COLO829 (cell line): ENCODE measurements at places on chromosomes 5 and 9.

GRCh38 chr5:52738095-52738506 lies 49.6 kb upstream of the ITGA1 start:
- no peak for DNase-seq

DNA sequence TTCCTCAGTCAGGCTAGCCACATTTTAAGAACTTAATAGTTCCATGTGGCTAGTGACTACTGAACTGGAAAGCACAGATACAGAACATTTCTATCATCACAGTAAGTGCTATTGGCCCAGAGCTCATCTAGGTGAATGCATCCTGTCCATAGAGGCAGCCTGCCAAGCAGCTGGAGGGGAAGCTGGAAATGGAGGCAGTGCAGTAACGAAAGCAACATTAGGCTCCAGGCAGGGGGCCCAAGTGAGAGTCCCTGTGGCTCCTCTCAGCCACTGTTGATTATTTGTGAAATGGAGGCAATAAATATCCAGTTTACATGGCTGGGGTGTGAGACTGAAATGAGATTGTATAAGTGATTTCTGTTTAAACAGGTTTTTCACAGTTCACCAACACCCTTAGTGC lies 227.2 kb upstream of the KLF9 start:
- DNase-seq, result no peak

GRCh38 chr5:55338810-55339243 lies 31.0 kb downstream of the MTREX start:
- DNase-seq, result no peak

DNA sequence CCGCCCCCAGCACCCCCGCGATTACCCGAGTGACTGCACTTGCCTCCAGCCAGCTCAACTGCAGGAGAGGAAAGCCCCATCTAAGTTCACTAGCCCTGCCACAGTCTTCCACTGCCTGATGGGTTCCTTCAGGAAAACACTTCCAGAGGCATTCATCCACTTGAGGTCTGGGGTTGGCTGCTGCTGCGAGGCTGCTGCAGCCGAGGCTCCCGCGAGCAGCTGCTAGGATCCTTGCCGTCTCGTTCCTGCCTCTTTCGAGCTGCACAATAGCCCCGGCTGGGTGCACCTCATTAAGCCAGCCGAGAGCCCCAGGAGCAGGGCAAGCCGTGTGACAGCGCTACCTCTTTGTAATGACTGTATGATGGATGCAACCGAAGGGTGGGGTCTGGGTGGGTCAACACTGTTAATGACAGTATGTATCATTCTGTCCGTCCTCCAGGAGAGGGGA lies 24.2 kb upstream of the ELAVL2 start:
- DNase-seq, result no peak

DNA sequence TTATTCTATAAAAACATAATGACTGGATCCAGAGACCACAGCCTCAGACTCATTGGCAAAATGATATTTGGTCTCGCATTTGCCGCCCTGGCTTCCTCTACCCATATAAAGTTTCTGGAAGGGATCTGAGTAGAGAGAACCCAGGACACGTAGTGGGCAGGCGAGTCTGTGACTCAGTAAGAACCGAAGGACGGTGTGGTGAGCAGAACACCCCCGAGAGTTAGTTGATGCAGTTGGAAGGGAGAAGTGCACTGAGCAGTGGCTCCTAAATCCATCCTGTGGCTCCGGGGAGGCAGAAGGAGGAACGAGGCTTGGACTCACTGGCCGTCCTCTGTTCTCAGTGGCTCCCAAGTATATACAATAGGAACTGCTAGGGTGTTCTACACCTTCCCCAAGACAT lies 11.5 kb downstream of the SPRY4 start:
- no peak for DNase-seq

GRCh38 chr9:76323490-76323889 lies 70.7 kb downstream of the RFK start:
- DNase-seq, result no peak

GRCh38 chr5:80125022-80125961 lies 90.1 kb downstream of the THBS4 start:
- peak; percentile 9 for DNase-seq

GRCh38 chr9:129863059-129863690 lies 27.9 kb downstream of the USP20 start:
- DNase-seq, result peak; percentile 55

DNA sequence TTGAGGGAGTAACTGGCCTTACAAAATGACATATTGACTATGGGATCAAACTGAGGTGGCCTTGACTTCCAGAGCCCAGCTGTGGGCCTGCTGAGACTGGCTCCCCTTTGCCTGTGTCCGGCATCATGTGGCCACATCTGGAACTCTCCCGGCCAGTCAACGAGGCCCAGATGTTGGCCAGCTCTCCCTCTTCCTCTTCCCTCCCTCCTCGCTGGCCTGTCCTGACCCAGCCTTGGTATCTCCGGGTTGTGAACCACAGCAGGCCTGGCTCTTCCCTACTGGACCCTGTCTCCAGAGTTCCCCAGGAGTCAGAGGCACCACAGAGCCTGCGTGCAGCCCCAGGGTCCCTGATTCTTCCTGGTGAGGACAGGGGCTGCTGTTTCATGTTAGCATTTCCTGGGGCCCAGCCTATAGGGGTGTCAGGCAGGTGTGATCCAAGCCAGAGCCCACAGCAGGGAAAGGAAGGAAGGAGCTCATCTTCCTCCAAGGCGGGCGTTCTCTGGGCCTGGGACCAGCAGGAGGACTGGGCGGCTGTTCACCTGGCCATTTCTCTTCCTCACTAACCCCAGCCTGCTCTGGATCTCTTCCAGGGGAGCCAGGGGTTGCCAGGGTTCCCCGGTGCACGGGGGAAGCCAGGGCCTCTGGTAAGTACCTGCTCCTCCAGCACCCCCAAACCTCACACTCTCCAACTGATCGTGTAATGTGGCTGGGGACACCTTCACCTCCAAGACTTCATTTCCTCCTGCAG lies 81.2 kb downstream of the COL27A1 start:
- DNase-seq, result no peak

GRCh38 chr5:18455521-18455920 lies 821.3 kb downstream of the TAF11L14 start:
- no peak for DNase-seq

DNA sequence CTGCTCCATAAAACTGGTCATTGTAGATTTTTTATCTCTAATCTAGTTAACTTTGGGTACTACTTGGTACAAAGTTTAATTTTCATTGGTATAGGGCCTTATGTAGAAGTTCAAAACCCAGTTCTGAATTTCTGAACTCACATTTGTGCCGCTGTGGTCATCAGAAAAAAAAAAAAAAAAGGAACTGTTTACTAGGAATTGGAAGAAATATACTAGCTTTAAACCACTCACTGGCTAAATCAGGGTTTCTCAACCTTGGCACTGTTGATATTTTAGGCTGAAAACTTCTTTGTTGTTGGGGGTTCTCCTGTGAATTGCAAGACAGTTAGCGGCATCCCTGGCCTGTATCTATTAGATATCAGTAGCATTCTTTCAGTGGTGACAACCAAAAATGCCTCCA lies 4.1 kb upstream of the ZFYVE16 start:
- DNase-seq, result no peak

GRCh38 chr9:36218411-36218901 lies 27.7 kb downstream of the CLTA start:
- no peak for DNase-seq

DNA sequence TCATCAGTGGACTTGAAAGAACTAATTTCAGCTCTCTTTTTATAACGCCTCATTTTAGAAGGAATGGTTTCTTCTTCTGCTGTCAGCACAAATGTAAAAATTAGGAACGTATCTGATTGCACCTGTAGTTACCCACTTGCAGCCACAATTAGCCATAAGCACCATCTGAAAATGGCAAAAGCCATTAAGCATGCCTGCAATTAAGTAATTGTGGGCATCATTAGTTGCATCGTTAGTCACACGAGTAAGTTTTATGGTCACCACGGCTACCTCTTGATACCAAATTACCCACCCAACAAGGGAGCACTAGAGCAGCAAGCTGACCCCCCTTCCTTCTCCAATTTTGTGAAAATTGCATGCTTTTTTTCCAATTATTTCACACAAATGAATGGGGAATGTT lies 25.8 kb upstream of the SLC44A1 start:
- no peak for DNase-seq

- no peak for DNase-seq
These were observed 308.6 kb upstream of the RGMB start for GRCh38 chr5:98464737-98465330.

DNA sequence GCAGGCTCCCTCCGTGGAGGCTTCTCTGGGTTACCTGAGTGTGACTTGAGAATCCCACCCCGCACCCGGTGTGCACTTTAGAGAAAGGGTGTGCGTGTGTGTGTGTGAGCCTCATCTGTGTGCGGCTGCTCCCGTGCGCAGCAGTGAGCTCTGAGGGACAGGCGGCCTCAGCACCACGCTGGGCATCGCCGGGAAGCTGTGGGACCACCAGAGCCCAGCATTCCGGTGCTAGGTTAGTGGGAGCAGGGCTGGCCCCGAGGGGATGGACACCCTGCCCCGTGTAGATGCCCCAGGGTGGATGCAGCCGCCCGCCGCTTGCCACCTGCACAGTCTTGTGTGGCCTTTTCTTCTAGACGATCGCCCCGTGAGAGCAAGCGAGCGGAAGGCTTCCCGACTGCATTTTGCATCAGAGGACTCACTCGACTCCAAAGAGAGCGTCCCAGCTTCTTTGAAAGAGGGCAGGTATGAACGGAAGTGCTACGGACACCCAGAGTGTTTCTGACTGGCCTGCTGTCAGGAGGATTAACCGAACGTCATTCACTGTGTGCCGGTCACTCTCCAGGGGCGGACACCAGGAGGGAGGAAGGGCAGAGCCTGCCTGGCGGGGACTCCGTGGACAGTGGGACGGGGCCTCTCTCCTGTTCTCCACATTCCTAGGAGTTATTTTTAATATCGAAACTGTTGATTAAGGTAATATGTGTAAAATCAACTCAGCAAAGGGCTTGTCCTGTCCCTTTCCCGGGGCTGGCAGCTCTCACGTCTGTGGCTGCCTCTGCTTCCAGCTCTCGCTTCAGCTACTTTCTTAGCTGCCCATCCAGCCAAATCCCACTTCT lies 12.2 kb downstream of the CEP72 start:
- DNase-seq, result no peak

GRCh38 chr5:73654171-73654811 lies 28.3 kb downstream of the ARHGEF28 start:
- DNase-seq, result no peak

GRCh38 chr5:31924005-31924404 lies 250.1 kb downstream of the GOLPH3 start:
- no peak for DNase-seq

GRCh38 chr5:139178589-139178917 lies 19.6 kb downstream of the SIL1 start:
- DNase-seq, result no peak

DNA sequence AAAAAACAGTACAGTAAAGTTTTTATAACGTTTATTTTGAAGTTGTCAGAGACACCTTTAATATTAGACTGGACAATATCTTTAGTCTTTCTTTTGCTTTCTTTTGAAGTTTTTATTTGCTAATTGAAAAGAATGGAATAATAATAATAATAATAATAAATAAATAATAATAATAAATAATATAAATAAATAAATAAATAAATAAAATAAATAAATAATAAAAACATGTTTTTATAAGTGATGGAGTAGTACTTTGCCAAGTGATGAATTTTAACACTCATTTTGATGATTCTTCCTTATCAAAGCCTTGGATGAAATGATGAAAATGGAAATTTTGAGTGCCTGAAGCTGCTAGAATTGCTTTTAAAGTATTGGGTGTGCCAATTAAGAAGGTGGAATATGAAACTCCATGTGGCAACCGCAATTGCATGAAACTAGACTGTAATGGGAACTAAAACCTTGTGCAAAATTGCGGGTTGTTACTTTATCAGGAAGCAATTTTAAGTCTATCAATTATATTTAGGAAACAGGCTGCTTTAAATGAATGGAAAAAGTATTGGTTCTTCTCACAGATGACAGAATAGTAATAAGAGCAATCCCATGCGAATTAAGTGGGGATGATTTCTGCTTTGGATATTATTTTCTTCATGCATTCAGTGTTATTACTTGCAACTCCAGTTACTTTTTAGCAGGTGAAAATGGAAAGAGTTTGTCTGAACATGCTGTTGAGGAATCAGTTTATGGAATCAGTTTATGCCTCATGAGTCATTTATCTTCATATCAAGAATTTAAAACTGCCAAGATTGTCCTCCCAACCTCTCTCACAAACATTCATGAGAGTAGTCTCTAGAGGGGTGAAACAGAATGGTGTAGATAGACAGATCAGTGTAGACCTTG lies 4.6 kb downstream of the ANXA1 start:
- no peak for DNase-seq

GRCh38 chr9:89606049-89606623 lies 1.3 kb downstream of the GADD45G start:
- DNase-seq, result peak; percentile 48

DNA sequence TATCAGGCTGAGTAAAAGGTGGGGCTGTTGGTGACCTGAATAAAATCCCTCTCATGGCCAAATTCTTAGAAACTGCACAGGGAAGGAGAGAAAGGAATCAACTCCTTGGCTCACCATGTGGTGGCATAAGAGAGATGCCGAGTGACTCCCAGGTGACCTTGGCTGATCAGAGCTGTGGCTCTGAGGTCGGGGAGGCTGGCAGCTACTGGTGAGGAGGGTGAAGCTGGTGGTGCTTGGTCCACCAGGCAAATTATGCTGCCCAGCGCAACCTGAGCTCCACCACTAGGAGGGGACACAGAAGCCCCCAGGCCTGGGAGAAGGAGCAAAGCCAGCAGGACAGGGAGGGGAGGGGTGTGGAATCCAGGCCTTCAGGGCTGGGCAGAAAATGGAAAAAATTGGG lies 111.2 kb upstream of the IL12B start:
- peak; percentile 16 for DNase-seq

DNA sequence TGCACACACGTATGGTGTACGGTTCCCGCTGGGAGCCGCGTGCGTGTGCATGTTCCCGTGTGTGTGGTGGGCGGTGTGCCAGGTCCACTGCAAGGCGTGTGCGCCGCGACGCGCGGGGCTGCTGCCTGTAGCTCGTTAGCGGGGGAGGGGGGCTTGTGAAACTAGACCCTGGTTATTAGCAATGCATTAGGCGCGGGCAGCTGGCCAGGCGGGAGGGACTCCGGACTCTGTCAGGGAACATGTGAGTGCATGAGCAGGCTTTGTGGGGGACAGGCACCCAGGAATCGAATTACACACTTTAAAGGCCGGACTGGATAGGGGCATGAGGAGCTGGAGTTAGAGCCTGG lies 32.2 kb upstream of the ENHO start:
- no peak for DNase-seq

GRCh38 chr5:175254155-175254554 lies 189.8 kb downstream of the DRD1 start:
- DNase-seq, result no peak

GRCh38 chr5:82349652-82350051 lies 71.5 kb upstream of the RPS23 start:
- peak; percentile 19 for DNase-seq

DNA sequence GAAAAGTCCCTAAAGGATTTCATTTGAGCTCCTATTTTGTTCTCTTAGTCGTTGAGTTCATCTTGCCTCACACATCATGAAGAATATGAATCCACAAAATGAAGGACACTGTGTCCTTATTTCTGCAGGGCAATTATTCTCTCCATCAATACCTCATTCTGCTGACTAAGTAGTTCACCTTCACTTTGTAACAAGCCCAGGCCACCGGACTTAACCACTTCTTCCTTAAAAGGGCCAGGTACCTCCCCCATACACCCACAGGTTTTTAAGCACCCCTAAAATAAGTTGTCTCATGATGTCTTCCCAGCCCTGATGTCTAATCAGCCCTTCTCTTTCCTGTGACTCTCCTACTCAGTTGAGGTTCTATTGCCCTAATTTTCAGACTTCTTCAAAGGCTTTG lies 67.1 kb upstream of the PLPP6 start:
- DNase-seq, result no peak
